Osteocyte (in vitro differentiated cells): ENCODE measurements at places on chromosomes 2 and 18. TPM values are rescaled to one million over a fixed set of nuclear protein-coding genes. Genes with fewer than 3 reads are reported as not detected.
A peak's percentile ranks its signal among the peaks of the same experiment; 100 is the strongest.

GRCh38 chr18:3054780-3055179, 41.8 kb upstream of the LPIN2 start:
- no peak for DNase-seq

DNA sequence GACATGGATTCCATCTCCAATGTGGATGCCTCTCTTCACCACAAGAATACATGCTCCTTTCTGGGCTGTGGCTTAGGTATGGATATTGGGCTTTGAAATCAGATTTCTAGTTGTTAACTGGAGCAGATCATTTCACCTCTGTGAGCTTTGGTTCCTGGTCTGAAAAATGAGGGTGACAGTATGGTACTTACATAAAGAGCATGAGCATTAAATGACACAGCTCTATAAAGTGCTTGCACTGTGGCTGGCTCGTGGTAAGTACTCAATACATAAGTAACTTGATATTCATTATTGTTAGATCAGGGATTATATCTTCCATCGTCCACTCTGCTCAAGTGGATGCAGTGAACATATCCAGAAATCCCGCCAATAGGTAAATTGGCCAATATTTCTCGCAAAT, 33.4 kb downstream of the ARHGAP25 start:
- DNase-seq = no peak

The SLC30A3 gene
- not detected in 2 replicates for total RNA-seq

The OXER1 gene
- not detected in 2 replicates for total RNA-seq

DNA sequence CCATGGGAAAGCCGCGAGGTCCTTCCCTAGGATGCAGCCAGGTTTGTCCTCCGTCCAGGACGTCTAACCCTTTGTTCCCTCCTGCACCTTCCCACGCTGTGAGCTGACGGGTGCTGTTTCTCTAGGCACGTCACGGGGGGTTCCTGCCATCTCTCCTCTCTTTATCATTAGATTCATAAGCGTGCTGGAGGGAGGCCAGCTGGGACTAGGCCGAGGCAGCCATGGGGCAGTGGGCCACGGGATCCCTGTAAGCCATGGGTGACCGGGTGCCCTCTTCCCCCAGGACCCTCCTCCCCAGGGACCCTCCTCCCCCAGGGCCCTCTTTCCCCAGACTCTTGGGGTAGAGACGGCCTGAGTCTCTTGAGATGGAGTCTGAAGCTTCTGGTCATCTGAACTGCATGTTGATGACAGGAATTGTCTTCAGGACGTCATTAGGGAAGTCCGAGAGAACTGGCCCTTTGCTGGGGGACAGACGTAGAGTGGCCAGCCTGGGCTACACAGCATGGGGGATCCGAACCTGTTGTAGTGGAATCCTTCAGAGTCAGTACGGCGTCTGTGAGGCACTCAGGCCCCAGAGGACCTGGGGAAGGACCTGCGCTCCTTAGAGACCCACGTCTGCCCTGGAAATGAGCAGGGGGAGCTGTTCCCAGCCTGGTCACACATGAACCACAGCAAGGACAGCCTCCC, 108.1 kb downstream of the TPO start:
- no peak for DNase-seq

The LBX2 gene
- 1.0 and 1.1 TPM in 2 replicates for total RNA-seq

- no peak for DNase-seq
Measured at GRCh38 chr2:203708846-203709396, 2.5 kb downstream of the CD28 start.

The NT5DC4 gene
- not detected in 2 replicates for total RNA-seq

DNA sequence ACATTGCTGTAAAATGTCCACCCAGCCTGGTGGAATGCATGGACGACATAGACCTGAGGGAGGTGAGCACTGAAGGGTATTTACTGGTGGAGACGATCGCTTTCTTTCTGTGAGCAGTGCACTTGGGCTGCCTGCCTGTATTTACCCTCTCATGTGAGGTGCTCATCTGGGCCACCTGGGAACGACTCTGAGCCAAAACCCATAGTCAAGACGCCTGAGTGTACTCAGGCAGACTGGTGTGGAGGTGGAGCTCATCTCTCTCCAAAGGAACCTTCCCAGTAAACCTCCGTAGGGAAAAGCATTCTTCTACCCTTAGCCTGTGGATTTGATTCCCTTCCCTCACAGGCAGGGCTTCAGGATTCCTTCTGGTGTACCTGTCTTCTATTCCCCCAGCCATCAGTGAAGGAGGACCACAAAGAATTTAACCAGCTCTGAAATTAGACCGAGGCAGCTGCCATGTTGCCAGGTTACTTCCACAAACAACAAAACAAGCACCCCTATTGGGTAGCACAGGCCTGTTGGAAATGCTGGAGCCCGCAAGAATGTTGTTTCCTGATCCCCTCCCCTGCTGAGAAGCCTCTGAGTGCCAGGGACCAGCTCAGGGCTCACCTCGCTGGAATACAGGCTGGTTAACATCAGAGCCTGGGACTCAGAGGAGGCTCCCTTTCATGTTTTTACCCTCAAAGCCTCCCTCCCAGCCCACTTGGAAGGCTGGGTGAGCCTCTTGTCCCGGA, 47.5 kb upstream of the TXNDC2 start:
- DNase-seq = no peak

The SNTG2 gene
- not detected in 2 replicates for total RNA-seq

DNA sequence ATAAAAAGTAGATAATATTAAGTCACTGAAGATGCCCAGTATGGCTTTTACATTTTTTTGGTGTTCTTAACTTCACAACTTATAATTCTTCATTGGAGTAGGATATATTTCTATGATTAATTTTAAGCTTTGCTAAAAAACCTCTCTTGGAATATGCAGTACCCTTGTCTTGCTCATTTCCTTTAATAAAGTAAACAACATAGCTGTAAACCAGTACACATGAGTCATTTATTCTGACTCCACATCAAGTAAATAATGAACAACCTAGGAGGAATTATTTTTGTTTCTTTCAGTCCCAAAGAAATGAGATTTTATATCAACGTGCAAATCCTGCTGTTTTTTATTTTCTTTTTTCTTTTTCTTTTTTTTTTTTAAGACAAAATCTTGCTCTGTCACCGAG, 869.1 kb downstream of the CNTNAP5 start:
- DNase-seq = no peak

GRCh38 chr2:37993143-37993542, 68.1 kb downstream of the RMDN2 start:
- DNase-seq = no peak

DNA sequence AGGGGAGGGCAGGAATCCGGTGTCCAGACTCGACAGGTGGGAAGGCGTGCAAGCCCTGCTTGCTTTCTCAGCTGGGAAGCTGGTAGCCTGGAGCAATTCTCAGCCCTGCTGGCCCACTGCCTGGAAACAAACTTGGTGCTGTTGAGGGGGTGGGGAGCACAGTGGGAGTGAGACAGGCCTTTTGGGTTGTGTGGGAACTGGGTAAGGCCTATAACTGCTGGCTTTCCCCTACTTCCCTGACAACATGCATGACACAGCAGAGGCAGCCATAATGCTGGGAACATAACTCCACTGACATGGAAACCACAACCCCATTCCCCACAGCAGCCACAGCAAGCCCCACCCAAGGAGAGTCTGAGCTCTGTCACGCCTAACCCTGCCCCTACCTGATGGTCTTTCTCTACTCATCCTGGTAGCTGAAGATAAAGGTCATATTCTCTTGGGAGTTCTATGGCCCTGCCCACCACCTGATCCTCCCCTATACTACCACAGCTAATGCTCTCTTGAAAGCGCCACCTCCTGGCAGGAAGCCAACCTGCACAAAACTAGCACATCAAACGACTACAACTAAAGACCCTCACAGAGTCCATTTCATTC, 122.9 kb upstream of the ACVR1C start:
- DNase-seq = peak; percentile 96

DNA sequence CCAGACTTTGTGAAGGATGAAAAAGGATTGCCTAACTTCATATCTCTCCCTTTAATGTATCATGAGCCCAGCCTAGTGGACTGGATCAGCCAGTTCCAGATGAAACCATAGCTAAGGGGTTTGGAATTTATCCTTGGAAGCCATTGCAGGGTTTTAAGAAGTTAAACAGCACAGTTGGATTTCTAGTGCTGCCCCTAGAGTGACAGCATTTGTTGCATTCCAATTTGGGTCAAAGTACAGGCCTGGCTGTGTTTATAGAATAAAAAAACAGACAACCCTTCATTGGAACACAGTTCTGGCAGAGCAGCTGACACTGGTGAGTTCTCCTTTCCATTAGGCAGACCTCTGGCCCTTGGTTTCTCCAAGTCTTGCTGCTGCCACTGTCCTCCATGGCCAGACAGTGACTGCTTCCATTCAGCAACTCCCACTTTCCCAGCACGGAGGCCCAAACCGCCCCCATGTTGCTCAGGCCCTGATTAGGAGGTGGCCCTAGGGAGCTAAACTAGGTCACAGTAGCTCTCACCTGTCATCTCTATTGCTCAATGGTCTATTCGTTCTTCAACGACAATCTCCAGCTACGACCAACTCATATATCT, 8.0 kb downstream of the GPR39 start:
- DNase-seq = no peak

GRCh38 chr2:120778244-120778643, 42.6 kb downstream of the GLI2 start:
- no peak for DNase-seq

GRCh38 chr2:10544252-10544651, 96.1 kb upstream of the ODC1 start:
- no peak for DNase-seq

DNA sequence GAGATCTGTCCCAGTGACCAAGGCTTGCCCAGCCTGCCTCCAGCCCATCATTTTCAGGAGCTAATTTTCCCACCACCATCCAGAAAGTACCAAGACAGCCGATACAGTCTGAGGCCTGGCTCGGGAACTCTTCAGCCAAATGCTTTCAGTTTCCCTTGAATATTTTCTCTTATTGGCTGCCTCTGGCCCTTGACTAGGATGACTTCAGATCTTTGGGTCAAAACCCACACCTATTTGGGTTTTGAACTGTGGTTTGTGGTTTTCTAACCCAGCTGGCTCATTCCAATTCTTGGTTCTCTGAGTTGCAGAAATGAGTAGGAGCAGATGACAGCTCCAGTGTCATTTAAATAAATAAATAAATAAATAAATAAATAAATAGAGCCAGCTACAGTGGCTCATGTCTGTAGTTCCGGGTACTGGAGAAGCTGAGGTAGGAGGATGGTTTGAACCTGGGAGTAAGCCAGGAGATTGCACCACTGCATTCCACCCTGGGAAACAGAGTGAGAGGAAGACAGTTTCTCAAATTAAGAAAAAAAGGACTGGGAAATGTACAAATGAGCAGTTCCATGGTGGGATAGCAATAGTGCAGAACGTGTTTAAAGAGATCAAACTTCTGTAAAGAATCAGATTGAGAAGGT, 465.0 kb upstream of the SOX11 start:
- no peak for DNase-seq

GRCh38 chr2:202060218-202060617, 12.8 kb upstream of the KIAA2012 start:
- no peak for DNase-seq

DNA sequence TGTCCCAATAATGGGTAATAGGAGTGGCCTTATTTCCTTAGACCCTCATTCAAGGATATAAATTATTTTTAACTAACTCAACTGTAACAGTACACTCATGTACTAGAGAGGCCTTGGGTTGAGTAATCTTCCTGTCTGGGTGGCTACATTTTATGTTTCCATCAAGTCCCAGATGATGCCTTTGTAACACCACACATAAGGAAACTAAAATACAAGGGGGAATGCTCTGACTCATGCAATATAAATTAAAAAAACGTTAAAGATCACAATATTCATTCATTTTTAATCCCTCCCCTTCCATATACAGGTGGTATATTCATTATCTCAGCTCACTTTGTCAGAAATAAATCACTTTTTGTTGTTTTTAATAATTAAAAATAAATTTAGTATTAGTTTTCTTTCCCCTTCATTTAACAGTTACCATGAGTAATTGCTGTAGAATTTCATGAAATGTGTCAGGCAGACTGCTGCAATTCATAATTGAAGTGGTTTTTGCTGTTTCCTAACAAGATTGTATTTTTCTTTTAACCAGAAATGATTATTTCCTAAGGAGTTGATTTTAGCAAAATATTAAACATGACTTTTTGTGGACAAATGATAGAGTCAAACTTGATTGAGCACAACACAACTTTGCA, 1403.6 kb downstream of the SUCLG1 start:
- DNase-seq = no peak

GRCh38 chr2:64111426-64111825, 32.8 kb downstream of the PELI1 start:
- no peak for DNase-seq

The CCDC102B gene
- 18.5 and 18.9 TPM in 2 replicates for total RNA-seq

The DNAJC10 gene
- 157 and 167 TPM in 2 replicates for total RNA-seq

- DNase-seq = no peak
Measured at GRCh38 chr2:10169053-10169578, 46.6 kb downstream of the RRM2 start.

The UGT1A10 gene
- not detected in 2 replicates for total RNA-seq

GRCh38 chr2:110124939-110125691, 9.5 kb upstream of the MALL start:
- no peak for DNase-seq

DNA sequence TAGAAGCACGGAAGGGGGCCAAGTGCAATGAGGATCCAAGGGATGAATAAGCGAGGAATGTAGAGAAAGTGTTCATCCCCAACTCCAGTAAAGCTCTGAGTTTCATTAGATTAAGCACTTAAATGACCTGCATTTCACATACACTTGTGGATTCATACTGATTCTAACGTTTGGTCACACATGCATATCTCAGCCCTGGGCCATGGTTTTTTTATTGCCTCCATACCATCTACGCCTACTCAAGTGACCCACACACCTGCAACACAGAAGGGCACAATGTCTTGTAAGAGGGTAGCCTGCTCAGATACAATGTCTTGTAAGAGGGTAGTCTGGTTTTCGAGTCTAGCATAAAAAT, 566 bp upstream of the MRPS5 start:
- no peak for DNase-seq

DNA sequence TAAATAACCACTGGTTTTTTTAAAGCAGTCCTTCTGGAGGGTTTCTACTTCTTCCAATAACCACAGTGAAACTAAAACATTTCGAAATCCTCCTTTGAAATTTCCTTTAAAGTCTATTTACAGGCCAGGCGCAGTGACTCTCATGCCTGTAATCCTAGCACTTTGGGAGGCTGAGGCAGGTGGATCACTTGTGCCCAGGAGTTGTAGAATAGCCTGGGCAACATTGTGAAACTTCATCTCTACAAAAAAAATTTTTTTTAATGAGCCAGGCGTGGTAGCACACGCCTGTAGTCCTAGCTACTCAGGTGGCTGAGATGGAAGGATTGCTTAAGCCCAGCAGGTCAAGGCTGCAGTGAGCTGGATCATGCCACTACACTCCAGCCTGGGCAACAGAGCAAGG, 15.2 kb downstream of the KIDINS220 start:
- no peak for DNase-seq

- DNase-seq = peak; percentile 34
Measured at GRCh38 chr2:128797533-128797932, 478.9 kb upstream of the HS6ST1 start.

- no peak for DNase-seq
Measured at GRCh38 chr2:124961132-124961531, 936.0 kb downstream of the CNTNAP5 start.

GRCh38 chr2:162298669-162299335, 19.7 kb downstream of the IFIH1 start:
- DNase-seq = no peak

DNA sequence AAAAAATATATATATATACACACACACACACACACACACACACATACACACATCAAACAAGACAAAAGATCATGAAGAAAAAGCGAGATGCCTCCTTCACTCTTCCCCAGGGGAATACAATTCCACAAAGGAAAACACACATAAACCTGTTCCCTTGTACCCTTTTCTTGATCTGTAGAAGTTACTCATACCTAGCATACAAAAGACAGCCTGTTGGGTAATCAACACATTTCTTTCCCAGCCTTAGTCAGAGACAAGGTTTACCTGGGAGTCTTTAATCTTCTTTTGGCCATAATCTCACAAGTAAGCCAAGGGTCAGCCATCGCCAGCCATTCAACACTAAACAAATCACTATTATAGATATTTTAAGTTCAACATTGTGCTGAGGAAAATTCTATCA, 407.0 kb downstream of the SUCLG1 start:
- DNase-seq = no peak
